ENCODE measurements at places on chromosomes 11 and 22. TPM values are rescaled to one million over a fixed set of nuclear protein-coding genes. Genes with fewer than 3 reads are reported as not detected.

DNA sequence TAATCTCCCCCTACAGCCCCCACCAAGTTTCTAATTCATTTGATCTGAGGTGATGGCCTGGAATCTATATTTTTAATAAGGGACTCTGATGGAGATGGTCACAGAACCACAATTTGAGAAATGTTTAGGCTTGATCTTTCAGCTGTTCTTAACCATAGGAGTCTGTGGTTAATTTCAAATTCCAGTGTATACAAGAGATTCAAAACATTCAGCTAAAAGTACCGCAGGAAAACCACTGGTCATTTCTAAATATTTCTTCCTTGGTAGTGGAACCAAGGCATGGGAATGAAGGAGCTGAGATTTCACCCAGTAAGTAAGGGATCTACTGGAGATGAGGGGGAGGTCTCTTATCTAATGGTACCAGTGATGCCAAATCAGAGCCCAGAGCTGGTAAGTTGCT is 18.3 kb upstream of the GALNT18 start:
- DNase-seq: no peak

DNA sequence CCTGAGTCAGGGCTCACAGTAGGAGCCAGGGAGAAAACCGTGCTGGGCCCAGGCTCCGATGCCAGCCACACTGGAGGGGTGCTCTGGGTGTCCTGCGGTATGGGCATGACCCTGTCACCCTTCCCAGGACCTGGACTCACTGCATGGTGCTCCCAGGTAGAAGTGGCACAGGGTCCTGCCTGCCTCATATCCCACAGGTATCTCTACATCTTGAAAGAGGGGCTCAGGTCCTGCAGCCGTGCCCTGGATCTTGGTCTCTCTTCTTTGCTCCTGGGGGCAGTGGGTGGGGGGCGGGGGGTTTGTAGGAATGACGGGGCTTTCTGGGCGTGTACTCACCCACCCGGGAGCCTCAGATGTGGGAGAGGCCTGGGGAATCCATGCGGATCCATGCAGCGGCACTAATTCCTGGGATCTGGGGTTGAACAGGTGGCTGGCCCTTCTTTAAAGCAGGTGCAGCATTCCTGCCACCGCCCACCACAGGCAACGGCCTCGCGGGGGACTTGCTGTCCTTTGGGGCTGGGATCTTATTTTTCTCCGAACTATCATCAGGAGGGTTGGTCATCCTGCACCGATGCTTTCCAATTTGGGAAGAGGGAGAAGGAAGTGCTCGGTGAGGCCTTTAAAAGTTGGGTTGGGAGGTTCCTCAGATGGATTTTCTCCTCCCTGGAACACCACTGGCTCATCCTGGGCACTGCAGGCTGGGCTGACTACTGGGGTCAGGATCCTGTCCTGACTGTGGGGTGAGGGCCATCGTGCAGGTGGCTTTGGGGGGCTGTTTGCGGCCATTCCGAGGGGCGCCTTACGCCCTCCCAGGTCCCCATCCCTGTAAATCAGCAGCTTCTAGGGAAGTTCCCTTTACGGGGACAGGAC is 886.4 kb downstream of the BRD1 start:
- no peak for DNase-seq

- DNase-seq: no peak
Measured at GRCh38 chr11:131145791-131146190, 224.6 kb upstream of the NTM start.

GRCh38 chr11:33699515-33700062 is 1.0 kb downstream of the C11orf91 start:
- DNase-seq: no peak

- DNase-seq: no peak
Measured at GRCh38 chr22:20392983-20393704, 807 bp upstream of the ZNF74 start.

GRCh38 chr22:42945027-42945426 is 69.9 kb downstream of the PACSIN2 start:
- DNase-seq: no peak

DNA sequence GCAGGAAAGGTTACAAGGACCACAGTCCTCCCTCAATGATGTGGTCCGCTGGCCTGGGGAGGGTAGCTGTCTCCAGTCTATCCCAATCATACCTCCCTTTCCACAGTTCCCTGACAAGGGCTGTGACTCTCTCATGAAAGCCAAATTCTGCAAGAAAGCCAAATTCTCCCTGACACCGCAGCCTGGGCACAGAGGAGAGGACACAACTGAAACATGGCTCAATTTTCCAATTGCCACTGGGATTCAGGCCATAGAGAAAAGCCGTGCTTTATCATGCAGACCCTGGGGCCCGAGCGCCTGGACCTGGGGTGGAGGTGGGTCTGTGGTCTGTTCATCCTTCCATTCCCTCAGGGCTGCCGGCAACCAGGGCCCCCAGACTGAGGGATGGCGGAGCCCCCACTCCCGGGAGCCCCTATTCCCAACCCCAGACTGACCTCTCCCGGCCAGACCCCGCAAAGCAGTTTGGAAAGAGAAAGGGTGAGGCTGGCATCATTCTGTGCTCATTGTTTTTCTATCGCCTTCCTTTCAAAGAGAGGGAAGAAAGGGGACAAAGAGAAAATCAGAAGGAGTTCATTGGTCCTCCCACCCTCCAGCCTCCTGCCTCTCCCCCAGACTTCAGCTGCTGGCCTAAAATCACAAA is 239.5 kb downstream of the BUD13 start:
- DNase-seq: no peak

KIAA1671 gene
- total RNA-seq: 1.3 TPM

NCR3LG1 gene
- total RNA-seq: 4.5 TPM

Measured in fibroblast of lung (primary cell).